Stimulated activated CD4-positive, alpha-beta T cell treated with anti-CD3 and anti-CD28 coated beads, Interleukin-12 subunit alpha, Interleukin-12 subunit beta, amount 100 ng/mL, for 24 hours (primary cell): ENCODE measurements at places on chromosomes 7 and 10.

- no peak for DNase-seq
Measured at GRCh38 chr10:62653254-62653653, 151.3 kb upstream of the ADO start.

- DNase-seq, result no peak
Measured at GRCh38 chr7:79281426-79281825, 172.0 kb downstream of the MAGI2 start.

GRCh38 chr7:17988858-17989257 is 38.8 kb downstream of the PRPS1L1 start:
- DNase-seq, result no peak

GRCh38 chr7:138460176-138460648 is at the start of gene TRIM24:
TSS of gene TRIM24 (plus strand) at chr7:138460259. CDS start at chr7:138460549, 290 bp downstream.
- no peak for DNase-seq

GRCh38 chr7:4325732-4326131 is 356.4 kb upstream of the FOXK1 start:
- DNase-seq, result no peak

- no peak for DNase-seq
Measured at GRCh38 chr10:90363799-90364483, 493.9 kb downstream of the HTR7 start.

GRCh38 chr7:124376111-124376510 is 343.2 kb upstream of the TMEM229A start:
- no peak for DNase-seq

DNA sequence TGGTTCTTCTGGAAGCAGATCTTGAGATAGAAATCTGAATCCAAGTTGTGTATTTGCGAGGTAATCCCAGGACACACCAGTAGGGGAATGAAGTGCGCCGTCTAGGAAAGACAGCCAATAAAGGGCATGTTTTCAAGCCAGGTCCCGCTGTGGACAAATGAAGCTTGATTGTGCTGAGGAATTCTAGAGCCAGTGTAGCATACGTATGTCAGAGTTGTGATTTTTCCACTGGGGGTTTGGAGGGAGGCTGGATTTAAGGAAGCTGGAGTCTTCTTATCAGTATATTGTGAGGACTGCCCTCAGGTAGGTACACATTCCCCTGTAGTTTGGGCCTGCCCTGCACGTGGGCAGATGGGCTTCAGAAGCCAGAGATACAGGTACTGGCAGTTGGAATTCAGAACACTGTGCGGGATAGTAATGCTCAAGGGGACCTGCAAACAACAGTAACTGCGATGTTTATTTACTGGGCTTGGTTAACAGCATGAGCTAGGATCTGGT is 50.9 kb downstream of the GALNT11 start:
- no peak for DNase-seq

DNA sequence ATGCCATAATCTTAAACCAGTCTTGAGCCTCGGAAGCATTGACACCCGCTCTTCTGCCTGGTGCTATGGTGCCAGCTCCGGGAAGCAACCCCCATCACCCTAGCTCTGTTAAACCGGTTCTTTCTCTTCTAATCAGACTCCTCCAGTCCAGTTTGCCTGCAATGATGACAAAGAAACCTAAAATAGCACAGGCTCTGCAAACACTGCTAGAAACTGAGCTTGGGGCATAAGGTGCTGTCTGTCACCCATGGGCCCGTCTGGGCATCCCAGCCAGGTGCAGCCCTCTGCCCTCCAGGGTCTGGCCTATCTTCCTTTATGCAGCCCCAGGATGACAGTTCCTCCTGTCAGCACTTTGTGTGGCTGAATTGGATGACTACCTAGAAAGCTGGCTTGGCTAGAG is 14.2 kb upstream of the CAMK2G start:
- no peak for DNase-seq

- no peak for DNase-seq
Measured at GRCh38 chr10:3775696-3776551, 9.1 kb downstream of the KLF6 start.

DNA sequence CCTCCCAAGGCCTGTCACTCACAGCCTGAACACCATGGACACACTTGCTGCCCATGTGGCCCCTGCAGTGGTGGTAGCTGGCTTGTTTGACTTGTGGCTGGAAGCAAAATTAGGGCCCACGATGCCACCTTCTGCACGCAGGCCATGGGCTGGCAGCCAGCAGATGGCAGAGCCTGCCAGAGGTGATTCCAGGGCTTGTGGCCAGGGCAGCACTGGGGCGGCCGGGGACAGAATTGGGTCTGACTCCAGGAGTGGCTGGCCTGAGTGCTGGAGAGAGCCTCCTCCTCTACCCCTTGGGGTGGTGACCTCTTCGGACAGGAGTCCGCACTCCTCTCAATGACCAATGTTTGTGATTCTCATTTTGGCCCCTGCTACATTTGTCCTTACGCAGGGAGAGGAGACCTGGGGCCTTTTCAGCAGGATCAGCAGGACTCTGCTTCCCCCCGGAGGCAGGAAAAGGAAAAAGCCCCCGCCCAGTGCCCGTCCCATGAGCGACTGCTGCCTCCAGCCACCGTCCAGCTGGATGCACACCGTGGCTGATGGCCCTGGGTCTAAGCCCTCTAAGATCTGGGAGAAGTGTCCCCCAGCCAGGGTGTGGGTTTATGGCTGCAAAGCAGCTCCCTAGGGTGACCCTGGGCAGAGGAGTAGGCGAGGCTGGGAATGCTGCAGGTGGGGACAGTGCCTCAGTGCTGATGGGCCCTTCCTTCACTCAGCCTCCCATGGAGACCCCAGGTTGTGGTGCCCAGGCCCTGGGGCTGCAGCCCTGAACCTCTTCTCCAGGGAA is 26.5 kb downstream of the DNAJB12 start:
- no peak for DNase-seq

- DNase-seq, result no peak
Measured at GRCh38 chr7:41699516-41699915, 3.4 kb downstream of the INHBA start.

DNA sequence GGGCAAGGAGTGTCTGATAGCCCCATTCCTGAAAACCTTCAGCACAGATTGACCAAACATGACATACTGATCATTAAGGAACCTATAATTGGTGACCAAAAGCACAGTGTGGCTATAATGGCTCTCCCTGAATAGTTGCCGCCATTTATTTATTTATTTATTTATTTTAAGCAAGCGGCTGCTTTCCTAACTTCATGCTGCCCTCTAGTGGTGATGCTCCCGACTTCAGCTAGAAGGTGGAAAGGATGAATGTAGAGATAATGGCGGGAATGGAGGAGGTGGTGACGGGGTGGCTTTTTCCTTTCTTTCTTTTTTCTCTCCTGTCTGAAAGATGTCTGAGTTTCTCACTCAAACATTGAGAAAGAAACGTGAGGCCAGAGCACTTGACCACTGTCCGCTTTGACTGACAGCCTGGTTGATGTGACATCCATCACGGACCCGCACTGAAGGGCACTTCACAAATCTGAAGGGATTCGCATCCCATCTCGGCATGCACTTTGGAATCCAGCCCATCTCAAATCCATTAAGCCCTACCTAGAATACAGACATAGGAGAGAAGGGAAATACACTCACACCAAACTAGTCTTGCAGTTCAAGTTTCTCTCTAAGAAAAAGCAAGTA is 1090.1 kb downstream of the KCNMA1 start:
- DNase-seq, result peak; percentile 54

DNA sequence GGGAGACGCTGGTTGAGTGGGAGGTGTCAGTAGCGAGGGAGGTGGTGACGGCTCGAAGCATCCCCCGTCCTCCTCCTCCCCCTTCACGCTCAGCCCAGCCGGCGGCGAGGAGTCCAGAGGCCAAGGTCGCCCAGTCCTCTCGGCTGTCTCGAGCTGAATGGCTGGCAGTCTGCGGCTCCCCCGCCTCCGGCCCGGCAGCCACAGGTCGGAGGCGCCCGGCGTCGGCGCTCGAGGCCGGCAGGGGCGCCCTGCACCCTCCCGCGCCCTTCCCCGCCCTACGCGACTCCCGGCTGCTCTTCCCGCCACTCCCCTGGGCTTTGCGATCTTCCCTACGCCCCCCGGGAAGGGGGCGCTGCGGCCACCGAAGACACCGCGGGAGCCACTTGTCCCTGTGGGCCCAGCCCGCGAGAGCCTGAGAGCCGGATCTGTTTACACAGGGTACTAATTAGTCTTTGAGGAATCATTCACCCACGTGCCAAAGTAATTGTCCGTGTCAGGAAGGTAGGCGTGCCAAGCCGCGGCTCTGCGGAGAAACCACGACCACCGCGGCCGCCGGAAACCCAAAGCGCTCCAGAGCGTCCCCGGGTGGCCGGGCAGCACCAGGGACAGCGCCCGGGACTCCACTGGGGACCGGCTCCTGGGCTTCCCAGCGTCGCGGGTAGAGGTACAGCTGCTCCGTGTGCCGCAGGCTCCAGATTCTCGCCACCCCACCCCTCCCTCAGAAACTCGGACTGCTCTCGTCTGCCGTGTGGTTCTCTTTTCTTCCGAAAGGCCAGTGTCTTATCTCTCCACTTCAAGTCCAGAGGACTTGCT is at the start of gene NXPH1:
Gene NXPH1 (plus strand): TSS at position 133 of the 813 bp plus-strand sequence.
- no peak for DNase-seq

GRCh38 chr7:24346129-24346528 is 62.1 kb downstream of the NPY start:
- no peak for DNase-seq

DNA sequence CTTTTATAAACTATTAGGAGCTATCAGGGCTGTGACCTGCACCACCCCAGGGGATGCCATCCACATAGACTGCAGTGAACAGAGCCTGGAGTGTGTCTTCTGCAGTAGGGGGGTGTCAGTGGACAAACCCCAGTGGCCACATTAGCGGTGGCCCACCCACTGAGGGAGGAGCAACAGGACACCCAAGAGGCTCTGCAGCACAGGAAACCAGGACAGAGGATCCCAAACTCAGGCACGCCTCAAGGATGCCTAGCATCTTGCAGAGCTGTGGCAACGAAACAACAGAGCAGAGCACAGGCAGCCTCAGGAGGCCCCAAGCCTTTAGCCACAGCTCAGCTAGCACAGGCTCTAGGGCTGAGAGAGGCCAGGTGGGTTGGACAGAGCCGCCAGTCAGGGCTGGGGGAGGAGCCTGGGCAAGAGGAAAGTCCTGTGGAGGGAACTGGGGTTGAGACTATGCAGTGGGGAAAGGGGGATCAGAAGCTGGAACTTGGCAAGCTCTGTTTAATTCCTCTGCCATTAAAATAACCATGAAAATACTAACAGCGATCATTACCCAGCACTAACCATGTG is 53.8 kb downstream of the GRID1 start:
- no peak for DNase-seq

- DNase-seq, result no peak
Measured at GRCh38 chr10:31697271-31698180, 231.1 kb downstream of the ARHGAP12 start.

- DNase-seq, result no peak
Measured at GRCh38 chr7:83475420-83475819, 173.5 kb downstream of the SEMA3E start.

- DNase-seq, result no peak
Measured at GRCh38 chr10:99330347-99330924, 1.3 kb downstream of the CNNM1 start.

DNA sequence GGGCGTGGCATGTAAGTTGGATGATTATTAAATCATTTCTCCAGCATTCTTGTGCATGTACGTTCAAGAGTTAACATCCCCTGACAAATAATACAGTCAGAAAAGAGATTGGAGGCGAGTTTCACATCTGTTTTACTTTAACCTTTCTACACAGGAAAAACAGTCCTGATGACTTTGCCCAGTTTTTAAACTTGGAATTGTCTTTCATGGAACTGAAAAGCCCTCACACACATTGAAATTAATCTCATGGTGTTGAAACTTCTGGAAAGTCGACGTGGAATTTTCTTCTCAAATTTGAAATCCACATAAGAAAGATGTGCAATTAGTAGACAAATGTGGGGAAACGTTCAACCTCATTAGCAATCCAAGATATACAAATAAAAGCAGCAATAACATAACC is 31.2 kb upstream of the ZNF438 start:
- DNase-seq, result no peak

- DNase-seq, result no peak
Measured at GRCh38 chr10:130497056-130498010, 361.1 kb downstream of the GLRX3 start.

DNA sequence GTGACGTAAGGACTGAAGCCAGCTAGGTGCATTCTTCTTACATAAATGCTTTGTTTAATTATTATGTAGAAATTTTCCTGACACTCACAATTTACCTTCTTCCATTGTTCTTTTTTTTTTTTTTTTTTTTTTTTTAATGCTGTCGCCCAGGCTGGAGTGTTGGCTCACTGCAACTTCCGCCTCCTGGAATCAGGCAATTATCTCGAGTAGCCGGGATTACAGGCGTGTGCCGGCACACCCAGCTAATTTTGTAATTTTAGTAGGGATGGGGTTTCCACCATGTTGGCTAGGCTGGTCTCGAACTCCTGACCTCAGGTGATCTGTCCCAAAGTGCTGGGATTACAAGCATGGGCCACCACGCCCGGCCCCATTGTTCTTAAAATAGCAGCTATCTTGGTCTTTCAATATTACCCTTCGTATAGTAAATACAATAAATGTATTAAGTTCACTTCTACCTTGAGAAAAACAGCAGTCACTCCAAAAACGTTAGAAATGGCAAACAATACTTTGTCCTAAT is 32.1 kb downstream of the BZW2 start:
- no peak for DNase-seq

DNA sequence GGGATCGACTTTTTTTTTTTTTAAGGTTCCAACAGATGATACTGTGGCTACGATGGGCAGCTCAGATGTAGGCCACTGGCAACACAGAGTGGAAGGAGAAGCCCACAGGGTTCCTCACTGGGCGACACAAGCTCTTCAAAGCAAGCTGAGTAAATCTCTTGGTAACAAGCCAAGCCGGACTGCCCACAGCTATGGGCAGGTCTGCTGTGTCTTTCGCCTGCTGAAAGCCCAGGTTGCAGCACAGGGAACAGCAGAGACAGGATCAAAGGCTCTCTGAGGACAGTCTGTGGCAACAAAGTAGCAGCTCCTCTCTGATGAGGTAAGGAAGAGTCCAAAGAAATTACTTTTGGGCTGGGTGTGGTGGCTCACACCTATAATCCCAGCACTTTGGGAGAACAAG is 83.6 kb downstream of the KCNMA1 start:
- DNase-seq, result no peak

- no peak for DNase-seq
Measured at GRCh38 chr7:138154661-138155060, 78.4 kb downstream of the AKR1D1 start.

GRCh38 chr10:47009215-47009838 is 98.1 kb downstream of the PTPN20 start:
- DNase-seq, result no peak

- no peak for DNase-seq
Measured at GRCh38 chr7:143973870-143974416, 19.3 kb downstream of the OR2F1 start.

- DNase-seq, result no peak
Measured at GRCh38 chr10:116044801-116045248, 228.2 kb downstream of the GFRA1 start.

GRCh38 chr7:95478272-95479037 is 7.3 kb upstream of the ASB4 start:
- DNase-seq, result no peak

DNA sequence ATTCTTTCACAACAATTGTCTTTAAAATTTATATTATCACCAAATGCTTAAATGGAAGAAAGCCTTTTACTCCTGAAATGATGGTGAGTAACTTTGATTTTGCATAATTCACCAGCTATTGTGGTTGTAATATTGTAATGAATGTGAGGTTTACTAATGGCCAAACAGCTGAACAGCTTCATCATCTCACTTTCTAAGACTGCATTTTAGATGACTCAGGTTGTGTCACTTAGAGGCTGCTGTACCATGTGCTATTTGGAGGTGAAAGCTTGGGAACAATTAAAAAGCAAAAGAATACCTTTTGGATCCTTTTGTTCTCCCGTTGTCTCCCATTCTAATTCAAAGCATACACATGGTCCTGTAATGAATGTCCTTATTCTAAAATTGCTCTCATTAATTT is 604.0 kb upstream of the PFKP start:
- no peak for DNase-seq
